NCI-H1048 (cell line): ENCODE measurements at places on chromosomes 11 and 22.

GRCh38 chr11:26359055-26359454, 27.1 kb downstream of the ANO3 start:
- DNase-seq = no peak

DNA sequence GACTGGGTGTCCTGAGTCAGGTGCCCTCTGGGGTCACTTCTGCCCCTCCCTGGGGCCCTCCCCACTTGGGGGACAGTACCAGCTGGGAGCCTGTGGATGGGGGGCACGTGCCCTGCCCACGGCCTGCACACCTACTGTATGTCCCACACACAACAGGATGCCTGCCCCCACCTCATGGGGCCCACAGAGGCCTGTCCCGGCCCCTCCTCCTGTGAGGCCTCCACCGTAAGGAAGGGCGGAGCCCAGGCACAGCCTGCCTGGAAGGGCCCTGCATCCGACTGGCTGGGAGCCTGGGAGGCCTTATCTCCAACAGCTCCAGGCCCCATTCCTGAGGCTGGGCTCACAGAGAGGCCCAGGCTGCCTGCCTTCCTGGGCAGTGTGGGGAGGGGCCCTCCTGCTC, 47.8 kb downstream of the BRSK2 start:
- no peak for DNase-seq

GRCh38 chr22:19038164-19038546, 84.1 kb downstream of the DGCR2 start:
- no peak for DNase-seq

DNA sequence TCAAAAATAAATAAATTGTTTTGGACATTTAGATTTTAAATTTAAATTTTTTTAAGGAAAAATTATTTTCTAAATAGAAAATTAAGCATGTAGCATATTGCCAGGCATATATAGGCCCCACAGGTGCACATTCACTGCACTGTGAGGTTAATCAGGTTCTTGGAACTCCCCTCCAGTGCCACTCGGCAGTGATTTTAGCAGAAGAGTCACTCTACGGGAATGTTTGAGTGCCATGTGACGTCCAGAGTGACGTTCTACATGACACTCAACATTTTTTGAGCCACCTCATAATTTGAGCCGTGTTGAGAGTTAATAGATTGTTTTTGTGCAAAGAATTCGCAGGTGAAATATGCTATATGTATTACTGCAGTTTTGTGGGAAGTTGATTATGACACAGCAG, 77.4 kb downstream of the SWAP70 start:
- DNase-seq = no peak

GRCh38 chr11:122344215-122344614, 228.2 kb upstream of the BLID start:
- DNase-seq = no peak

DNA sequence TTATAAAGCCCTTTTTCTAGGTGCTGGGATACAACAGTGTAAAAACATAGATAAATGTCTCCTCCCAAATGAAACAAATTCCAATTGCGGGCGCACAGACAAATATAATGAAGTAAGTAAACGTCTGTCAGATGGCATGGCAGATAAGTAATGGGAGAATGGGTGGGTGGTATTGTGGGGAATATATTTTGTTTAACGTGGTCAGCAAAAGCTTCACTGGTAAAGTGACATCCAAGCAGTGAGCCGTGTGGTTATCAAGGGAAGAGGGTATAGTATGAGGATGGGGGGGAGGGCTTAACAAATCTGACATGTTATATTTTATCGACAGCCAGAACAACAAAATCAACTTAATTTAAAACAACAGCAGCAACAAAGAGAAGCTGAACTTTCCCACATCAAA, 1.2 kb downstream of the SVIP start:
- DNase-seq = no peak
